ENCODE measurements at places on chromosomes 3 and 15.

- no peak for DNase-seq
Observed at GRCh38 chr3:58135712-58136543, 74.8 kb downstream of the DNASE1L3 start.

GRCh38 chr3:117217355-117217754 is 507.8 kb downstream of the TUSC7 start:
- no peak for DNase-seq

DNA sequence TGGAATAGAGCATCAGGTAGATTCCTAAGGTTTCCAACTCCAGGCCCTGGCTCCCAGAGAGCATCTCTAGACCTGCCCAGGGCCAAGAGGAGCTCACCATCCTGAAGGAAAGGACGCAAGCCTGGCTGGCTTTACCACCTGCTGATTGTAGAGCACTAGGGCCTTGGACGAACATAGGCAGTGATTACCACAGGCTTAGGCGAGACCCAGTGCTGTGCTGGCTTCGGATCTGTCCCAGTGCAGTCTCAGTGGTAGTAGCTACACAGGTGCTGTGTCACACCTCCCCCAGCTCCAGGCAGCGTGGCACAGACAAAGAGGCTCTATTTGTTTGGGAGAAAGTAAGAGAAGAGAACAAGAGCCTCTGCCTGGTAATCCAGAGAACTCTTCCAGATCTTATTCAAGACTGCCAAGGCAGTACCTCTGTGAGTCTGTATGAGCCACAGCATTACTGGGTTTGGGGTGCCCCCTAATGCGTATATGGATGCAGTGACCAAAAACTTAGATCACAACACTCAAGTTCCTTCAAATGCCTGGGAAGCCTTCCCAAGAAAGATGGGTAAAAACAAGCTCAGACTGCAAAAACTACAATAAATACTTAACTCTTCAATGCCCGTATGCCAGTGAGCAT is 25.4 kb downstream of the ISG20 start:
- DNase-seq = peak; percentile 36

DNA sequence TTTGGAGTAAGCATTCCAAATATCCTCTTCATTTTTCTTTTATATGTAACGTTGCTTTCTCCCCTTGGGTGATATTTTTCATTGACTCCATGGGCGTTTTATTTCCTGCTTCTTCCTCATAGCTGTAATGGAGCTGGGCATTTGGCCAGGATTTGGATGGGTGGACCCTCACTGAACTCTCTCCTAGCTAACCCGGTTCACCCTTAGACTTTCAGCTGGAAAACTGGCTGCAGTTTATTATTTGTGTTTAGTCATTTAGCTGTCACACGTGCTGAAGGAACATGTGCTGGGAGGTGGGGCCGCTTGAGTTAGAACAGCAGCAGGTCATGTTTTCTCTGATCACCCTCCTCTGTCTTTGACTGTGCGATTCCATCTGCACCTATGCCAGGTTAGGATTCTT is 407.6 kb downstream of the ZIC1 start:
- DNase-seq = no peak

- no peak for DNase-seq
Observed at GRCh38 chr3:124895756-124896155, 8.6 kb upstream of the ITGB5 start.

GRCh38 chr15:66649235-66649984 is 52.6 kb upstream of the SMAD6 start:
- DNase-seq = no peak

DNA sequence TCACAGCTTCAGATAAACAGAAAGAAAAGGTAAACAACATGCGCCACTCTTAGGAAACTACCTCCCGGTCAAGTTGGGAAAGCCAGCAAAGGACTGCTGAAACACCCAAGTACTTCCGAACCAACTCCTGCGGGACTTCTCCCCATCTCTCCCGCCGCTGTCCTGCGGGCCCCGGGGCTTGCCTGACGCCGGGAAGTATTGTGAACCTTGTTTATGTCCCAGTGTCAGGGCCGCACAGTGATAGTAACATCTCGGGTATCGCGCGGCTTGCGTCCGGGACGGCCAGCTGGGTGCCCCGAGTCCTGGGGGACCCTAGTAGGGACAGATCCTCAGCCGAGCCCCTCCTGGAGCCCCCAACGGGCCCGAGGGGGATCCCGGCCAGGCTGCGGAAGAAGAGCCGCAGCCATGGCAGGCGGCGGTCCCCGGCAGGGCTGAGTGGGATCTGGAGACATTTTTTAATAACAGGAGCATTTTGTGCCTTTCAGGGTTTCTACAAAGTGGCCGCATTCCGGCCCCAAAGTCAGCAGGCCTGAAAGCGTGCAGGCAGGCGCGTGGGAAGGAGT is 756 bp downstream of the CLPX start:
- no peak for DNase-seq
